Cortex of kidney (tissue), 1 donor: ENCODE measurements at places on chromosomes 7 and 10.

GRCh38 chr10:32744321-32744720 lies 213.7 kb downstream of the ITGB1 start:
- DNase-seq = no peak

DNA sequence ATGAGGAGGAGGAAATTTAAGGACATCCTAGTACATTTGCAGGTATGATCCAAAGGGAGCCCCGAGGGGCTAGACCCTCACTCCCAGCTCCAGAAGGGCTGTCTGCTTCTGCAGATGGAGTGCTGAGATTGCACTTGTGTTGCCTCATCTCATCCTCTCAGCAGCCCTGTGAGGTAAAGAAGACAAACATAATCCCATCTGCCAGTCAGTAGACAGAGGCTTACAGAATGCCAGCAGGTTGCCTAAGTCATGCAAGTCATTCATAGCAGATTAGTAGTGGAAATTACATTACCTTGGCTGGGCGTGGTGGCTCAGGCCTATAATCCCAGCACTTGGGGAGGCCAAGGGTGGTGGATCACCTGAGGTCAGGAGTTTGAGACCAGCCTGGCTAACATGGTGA lies 45.4 kb downstream of the BLVRA start:
- DNase-seq = no peak

DNA sequence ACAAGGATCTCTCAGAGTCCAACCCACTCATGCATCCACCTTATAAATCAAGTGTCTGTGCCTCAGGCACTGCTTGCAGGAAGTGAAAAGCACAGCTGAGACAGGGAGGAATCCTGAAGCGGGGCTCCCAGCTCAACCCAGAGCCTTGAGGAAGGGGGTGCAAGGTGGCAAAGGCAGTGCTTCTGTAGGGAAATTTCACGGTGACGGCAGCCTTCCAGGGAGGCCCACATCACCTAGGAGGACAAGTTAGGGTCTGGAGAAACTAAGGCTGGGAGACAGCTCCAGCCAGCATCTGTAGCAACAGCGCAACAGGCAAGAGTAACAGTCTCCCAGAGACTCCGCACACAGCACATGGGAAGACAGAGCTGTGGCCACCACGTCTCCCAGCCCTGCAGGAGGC lies 2.7 kb downstream of the AOC1 start:
- DNase-seq = no peak

DNA sequence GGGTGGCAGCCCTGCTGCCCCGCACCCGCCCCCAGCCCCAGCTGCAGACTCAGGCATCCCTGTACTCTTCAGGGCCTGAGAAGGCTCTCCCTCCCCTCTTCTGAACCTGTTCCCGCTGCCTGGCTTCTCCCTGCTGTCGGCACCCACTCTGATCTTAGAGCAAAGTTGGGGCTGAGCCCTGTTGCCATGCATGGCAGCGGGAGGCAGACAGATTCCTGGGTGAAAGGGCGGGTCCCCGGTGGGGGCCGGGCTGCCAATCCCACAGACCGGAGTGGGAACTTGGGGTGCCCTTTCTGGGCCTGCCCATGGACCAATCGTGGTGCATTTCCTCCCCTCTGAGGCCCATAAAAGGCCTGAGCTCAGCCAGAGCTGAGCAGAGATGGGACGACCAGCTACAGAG lies 80.7 kb downstream of the SPDYE5 start:
- no peak for DNase-seq

DNA sequence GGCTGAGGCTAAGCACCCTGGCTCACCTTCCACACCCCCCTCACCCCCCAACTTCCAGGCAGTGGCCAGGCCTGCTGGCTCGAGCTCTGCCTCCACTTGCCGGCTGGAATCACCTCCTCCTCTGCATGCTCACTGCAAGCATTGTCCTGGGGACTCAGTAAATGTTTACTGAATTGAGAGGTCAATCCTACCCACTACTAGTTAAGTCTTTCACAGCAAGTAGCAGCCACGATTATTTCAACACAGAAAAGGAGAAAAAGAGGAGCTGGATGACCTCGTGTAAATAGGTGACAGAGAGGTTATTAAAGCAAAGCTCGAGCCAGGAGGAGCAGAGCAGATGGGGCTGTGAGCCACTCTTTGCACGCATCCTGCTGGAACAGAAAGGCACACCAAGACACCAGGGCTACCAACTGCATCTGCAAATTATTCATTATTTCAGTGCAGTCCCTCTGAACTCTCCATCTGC lies 32.1 kb downstream of the HIPK2 start:
- DNase-seq = no peak

GRCh38 chr7:57205000-57205399 lies 72.8 kb upstream of the ZNF479 start:
- DNase-seq = no peak

GRCh38 chr10:34047389-34047788 lies 712.9 kb upstream of the NRP1 start:
- no peak for DNase-seq

DNA sequence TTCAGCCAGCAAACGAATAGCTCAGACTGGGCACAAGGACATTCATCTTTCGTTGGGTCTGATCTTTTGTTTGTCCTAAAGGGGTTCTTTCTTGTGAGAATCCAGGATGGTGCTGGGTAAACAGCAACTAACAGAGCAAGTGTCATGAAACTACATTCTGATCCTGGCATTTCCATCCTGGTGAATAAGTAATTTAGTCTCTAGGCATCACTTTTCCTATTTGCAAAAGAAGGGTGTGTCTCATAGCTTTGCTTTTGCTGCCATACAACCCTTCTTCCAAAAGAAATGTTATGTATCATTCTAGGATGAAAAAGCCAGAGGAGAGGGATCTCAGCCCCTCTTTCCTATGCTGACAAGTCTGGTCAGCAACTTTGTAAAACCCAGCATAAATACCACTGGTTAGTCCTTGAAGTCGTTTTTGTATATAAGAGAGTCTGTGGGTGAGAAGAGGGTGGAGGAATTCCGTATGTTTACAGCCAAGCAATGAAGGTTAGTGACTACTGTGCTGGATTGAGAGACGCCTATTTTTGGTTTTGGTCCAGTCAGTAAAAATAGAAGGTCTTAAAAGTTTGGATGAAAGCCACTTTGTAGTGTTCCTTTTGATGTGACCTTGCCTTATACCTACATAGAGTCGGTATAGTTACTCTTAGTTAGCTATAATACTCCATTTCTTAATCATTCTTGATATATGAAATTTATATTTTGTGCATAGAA lies 88.4 kb upstream of the SLC25A13 start:
- no peak for DNase-seq

DNA sequence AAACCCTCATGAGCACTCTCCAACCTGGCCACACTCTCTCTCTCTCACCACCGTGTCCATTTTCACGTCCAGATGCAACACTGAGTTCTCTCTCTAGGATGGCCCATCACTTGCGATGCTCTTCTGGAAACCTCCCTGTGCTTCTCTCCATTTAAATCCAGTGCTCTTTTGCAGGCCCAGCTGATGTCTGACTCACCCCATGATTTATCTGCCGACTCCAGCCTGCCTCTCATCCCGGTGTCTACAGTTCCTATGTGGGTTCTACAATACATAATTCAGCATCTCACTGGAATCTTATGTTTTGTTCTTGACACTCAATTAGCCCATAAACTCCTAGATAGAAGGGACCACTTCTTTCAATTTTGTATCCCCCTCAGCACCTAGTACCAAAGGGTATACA lies 5.0 kb downstream of the TPK1 start:
- DNase-seq = no peak

- DNase-seq = no peak
Observed at GRCh38 chr7:25716421-25716820, 435.6 kb upstream of the NFE2L3 start.

- DNase-seq = no peak
Observed at GRCh38 chr7:143040209-143040715, 11.9 kb upstream of the OR6V1 start.

- no peak for DNase-seq
Observed at GRCh38 chr7:55073051-55073511, 54.3 kb downstream of the EGFR start.

DNA sequence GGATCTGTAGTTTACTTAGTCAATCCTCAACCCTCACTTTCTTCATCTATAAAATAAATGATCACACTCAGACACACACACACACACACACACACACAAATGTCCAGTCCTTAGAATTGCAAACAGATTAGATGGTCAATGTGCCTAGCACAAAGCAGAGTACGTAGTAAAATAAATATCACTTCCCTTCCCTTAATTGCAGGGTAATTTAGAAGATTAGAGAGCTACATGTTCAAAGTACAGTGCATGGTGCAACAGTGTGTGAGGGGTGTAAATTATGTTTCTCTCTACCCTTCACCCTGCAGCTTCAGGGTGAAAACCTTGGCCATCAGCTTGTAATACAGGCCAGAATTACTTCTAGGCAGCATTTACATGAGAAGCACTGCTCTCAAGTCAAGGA lies 187.0 kb upstream of the GHITM start:
- DNase-seq = no peak

DNA sequence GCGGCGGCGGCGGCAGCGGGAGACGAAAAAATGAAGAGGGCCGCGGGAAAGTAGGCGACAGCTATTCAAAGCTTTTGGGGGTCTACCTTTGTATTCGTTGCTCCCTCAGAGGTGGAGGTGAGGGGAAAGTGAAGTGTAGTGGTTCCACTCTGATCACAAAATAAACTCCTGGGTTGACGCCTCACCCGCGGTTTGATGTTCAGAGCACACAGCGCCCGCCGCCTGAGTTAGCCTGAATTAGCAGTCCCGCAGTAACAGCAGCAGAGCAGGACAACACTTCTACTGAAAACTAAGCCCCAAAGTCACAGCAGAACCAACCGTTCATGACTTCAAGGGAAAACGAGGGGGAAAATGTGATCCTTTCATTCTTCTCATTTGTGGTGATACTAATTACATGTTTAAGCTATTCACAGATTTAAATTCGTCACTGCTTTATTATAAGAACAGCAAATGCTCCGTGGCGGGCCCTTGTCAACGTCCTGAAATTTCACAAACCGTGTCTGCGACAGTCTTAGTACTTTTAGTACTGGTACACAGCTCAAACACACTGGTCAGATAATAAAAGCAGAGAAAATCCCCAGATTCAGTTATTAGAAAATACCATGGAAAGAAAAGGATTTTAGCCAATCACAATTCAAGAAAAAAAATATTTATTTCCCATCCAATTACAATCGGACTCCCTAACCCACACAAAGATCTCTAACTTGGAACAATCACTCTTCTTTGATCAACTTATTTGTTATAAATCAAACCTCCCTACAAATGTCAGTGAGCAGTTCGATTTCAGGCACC lies 563 bp upstream of the JMJD1C start:
- DNase-seq = no peak

- DNase-seq = no peak
Observed at GRCh38 chr7:94062372-94062771, 58.2 kb upstream of the BET1 start.

DNA sequence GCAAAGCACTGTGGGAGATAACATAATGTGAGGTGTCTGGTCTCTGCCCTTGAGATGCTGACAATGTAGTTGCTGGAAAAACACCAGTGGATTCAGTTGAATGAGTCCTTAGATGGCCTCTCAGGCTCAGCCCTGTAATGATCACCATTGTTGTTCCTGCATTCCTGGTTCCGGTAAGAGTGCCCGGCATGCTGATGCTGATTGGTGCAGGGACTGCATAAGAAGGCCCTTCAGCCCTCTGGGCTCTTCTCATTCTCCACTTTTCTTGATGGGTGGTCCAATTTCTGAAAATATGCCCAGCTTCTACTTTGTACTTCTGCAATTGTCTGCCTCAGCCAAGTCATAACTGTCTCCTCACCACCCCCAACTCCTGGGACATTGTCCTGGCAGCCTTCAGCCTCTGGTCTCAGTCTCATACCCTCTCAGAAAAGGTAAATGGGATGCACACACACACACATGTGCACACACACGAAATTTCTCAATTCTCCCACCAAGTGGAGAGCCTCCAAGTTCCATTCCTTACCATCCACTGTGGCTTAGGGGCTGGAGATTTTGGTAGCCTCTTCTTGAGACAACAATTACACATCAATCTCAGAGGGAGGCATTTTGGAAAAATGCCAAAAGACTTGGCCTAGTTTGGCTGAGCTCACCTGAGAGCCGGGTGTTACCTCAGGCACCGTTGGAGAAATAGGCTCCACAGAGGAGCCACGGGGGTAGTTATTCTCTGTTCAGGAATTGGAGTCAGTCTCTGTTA lies 314.9 kb downstream of the RPS24 start:
- DNase-seq = no peak

- no peak for DNase-seq
Observed at GRCh38 chr10:17851611-17852010, 42.5 kb downstream of the MRC1 start.
